Esophagus squamous epithelium (tissue), 5 donors: ENCODE measurements at places on chromosomes 2 and 18.

DNA sequence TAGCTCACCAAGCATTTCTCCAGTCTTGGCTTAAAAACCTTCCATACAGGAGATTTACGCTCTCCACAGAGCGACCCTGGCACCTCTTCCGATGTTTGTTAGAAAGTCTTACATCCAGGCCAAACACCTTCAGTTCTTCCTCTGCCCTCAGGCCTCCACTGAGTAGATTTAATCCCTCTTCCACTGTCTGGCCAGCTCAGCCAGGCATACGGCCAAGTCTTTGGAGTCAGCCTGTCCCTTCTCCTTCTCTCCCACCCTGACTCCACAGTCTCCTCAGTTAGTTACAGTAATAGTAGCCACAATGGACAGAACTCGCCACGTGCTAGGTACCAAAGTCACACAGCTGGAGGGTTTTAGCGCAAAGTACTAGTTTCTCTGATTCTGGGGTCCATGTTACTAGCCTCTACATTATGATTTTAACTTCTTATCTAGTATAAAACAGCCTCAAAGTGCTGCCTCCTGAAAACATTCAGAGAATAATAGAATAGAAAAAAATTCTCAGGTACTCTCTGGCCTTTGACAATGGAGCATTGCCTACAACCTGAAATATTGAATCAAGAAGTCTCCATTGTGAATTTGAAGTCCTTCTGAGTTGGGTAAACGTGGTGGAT, 39.5 kb downstream of the THNSL2 start:
- no peaks in the 10 kb centered on the region for H3K27me3 ChIP-seq
- no peaks in the 10 kb centered on the region for H3K36me3 ChIP-seq
- no peaks in the 10 kb centered on the region for H3K4me1 ChIP-seq
- no peak overlapping the region for H3K4me3 ChIP-seq

DNA sequence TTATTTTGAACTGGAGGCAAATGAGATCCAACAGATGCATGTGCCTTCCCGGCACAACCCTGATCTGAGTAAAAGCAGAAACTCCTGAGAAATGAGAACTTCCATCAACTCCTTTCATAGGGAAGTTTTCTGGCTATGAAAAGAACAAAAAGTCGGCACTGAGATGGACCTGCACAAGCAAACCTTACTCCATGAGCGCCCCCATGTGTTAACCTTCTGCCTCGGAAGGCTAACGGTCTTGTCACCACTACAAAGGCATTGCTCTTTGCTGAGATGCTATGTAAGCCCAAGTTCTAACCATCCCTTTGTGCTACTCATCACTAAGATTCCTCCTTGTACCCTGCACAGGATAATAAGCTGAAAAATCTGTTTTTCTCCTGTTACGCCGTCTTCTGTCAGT, 57.3 kb upstream of the SULT1C3 start:
- no peak for DNase-seq
- H3K4me1 ChIP-seq, result no peaks in the 10 kb centered on the region
- H3K27me3 ChIP-seq, result no peaks in the 10 kb centered on the region
- no peak overlapping the region for H3K27ac ChIP-seq
- H3K36me3 ChIP-seq, result no peaks in the 10 kb centered on the region
- no peak overlapping the region for H3K4me3 ChIP-seq

DNA sequence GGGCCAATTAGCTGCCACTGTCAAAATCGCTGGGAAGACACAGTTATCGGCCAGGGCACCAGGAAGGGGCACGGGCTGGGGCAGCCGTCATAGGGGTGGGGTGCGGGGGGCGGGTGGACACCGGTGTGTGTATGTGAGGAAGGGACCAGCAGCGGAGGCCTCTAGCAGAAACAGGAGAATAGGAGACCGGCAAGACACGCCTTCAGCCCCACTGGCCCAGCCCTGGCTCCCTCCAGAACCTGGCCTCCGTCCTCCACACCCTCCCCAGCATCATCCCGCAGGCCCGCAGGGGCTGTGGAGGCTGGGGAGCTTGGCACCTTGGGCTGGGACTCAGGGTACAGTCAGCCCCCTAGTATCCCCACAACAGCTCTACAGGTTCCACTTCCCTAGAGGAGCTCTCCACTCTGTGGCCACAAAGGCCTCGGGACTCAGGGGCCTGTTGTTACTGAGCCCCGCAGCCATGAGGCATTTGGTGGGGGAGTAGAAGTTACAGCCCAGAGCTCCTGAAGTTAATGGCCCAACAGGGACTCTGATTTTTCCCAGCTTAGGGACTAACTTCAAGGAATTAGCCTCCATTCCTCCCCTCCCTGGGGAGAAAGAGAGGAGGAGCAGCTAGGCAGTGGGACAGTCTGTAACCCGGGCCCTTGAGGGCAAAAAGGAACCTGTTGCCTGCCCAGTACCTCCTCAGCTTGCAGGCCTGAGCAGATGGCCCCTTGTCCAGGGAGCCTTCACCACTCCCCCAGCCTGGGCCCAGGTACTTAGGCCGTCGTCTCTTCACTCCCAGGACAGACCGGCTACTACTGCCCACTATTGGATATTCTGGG, 19.9 kb downstream of the SH2D6 start:
- DNase-seq, result no peak

DNA sequence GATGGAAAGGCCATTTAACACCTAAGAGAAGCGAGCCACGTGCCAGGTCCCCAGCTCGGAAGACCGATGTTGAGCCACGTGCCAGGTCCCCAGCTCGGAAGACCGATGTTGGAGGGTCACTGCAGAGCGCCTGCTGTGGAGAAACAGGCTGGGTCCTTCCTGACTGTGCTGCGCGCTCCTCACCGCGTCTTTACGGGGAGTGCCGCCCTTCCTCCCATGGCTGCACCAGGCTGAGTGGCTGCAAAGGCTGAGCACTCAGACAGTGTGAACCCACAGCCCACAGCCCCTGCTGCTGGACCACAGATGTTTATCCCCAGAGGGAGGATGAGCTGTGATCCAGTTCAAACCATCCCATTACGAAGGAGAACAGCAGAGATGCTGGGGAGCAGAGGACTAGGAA, 55.7 kb downstream of the RTP5 start:
- no peaks in the 10 kb centered on the region for H3K27me3 ChIP-seq
- H3K36me3 ChIP-seq, result no peaks in the 10 kb centered on the region
- no peak for DNase-seq
- no peak overlapping the region for H3K27ac ChIP-seq
- no peak overlapping the region for H3K4me3 ChIP-seq
- H3K4me1 ChIP-seq, result no peaks in the 10 kb centered on the region

- DNase-seq, result no peak
- no peaks in the 10 kb centered on the region for H3K36me3 ChIP-seq
- no peak overlapping the region for H3K4me3 ChIP-seq
- H3K27ac ChIP-seq, result no peak overlapping the region
These were observed 358.9 kb upstream of the ETAA1 start for GRCh38 chr2:67038195-67038594.

- H3K4me3 ChIP-seq, result no peak overlapping the region
- DNase-seq, result no peak
- H3K27ac ChIP-seq, result no peak overlapping the region
- H3K4me1 ChIP-seq, result no peaks in the 10 kb centered on the region
- no peaks in the 10 kb centered on the region for H3K27me3 ChIP-seq
These were observed 9.0 kb downstream of the REL start for GRCh38 chr2:60890393-60890707.

DNA sequence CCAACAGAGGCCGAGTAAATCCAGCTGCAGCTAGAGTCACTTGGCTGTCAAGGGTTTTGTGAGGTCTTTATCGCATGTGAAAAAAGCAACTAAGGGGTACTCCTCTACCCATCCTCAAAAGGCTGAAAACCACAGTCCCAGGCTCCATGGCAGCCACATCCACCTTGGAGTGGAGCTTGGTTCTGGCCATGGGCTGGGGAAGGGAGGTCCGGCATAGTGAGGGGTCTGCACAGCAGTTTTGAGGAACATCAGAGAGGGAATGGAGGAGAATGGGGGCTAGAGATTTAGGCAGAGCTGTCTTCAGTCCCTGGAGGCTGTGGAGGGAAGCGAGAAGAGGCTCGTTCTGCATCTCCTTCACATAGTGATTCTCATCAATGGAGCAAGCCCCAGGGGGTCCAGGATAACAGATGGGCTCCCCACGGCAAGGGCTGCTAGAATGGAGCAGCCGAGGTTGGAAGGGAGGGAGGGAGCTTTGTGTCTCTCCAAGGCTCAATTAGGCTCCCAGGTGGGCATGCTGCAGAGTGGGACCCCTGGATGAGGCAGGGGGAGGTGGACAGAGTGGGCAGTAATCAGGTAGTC, 21.0 kb downstream of the MROH2A start:
- no peaks in the 10 kb centered on the region for H3K36me3 ChIP-seq
- no peak for DNase-seq
- no peak overlapping the region for H3K4me3 ChIP-seq

DNA sequence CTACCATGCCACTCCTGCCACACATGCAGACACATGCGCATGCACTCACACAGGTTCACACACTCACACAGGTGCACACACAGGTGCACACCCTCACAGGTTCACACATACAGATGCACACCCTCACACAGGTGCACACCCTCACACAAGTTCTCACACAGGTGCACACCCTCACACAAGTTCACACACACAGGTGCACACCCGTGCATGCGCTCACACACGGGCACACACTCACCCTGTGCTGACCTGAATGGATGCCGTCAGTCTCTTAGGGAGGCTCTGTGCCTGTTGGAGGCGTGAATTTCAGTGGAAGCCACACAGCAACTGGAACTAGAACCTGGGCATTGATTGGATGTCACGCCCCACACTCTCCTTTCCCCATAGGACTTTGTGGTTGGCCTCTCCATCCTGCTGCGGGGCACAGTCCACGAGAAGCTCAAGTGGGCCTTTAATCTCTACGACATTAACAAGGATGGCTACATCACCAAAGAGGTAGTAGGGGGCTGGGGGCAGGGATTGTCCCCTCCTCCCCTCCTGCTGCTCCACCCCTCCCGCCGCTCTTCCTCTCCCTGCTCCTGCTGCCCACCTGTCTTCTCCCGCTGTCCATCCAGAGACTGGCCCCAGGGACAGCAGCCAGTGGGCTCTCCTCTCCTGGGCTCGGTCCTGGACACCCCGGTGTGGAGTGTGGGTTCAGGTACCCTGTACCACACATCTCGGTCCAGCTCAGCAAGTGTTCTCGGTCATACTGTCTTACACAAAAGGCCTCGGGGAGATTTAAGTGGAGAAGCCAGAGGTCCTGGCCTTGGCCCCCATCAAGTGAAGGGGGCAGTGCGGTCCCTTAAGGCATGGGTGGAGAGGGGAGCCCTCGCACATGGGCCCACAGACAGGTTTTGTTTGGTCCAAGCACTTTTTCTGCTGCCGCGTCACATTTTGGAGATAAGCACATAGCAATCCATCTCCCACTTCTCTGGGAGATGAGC, 21.0 kb upstream of the FAHD2A start:
- H3K36me3 ChIP-seq, result peaks cover 9% of the 10 kb centered on the region
- H3K27ac ChIP-seq, result no peak overlapping the region
- no peak overlapping the region for H3K4me3 ChIP-seq
- peaks cover 10% of the 10 kb centered on the region for H3K4me1 ChIP-seq

DNA sequence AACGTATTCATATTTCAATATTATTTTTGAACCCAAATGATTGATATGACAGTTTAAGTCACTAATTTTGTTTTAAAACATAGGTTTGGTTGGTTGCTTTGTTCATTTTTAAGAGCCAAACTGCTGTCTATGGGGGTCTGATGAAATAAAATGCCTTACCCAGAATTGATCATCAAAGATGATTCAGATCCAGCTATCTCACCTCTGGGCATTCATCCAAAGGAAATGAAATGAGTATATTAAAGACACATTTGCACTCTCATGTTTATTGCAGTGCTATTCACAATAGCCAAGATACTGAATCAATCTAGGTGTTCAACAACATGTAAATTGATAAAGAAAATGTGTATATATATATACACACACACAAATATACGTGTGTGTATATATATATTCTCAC, 326.9 kb upstream of the GULP1 start:
- DNase-seq, result no peak
- no peaks in the 10 kb centered on the region for H3K27me3 ChIP-seq
- no peak overlapping the region for H3K4me3 ChIP-seq
- no peaks in the 10 kb centered on the region for H3K36me3 ChIP-seq
- H3K4me1 ChIP-seq, result no peaks in the 10 kb centered on the region

DNA sequence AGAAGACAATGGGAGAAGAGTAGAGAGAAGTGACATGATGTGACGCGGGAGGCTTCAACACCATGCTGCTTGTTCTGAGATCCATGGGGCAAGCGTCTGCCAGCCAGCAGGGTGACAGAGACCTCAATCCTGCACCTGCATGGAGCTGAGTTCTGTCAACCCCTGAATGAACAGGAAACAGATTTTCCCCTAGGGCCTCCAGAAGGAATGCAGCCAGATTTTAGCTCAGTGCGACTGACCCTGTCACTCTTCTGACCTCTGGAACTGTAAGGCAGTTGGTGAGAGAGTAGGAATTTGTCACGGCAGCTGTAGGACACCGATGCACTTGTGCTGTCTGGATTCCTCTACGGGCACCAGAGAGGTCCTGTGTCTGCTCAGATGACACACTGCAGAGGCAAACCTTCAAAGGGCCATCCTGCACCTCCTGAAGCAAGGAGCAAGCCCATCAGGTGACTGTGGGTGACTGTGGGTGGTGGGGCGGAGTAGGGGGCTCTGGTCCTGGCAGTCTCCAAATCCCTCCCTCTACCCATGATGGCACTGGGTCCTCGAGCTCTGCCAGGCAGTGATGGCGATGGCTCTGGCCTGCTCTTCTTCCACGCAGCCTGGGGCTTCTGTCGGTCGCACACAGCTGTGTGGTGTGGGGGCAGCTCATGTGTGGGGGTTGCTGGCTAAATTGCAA, 194.3 kb upstream of the TWIST2 start:
- no peak overlapping the region for H3K4me3 ChIP-seq
- H3K27ac ChIP-seq, result no peak overlapping the region
- DNase-seq, result no peak
- H3K4me1 ChIP-seq, result no peaks in the 10 kb centered on the region
- H3K36me3 ChIP-seq, result no peaks in the 10 kb centered on the region
- H3K27me3 ChIP-seq, result no peaks in the 10 kb centered on the region

DNA sequence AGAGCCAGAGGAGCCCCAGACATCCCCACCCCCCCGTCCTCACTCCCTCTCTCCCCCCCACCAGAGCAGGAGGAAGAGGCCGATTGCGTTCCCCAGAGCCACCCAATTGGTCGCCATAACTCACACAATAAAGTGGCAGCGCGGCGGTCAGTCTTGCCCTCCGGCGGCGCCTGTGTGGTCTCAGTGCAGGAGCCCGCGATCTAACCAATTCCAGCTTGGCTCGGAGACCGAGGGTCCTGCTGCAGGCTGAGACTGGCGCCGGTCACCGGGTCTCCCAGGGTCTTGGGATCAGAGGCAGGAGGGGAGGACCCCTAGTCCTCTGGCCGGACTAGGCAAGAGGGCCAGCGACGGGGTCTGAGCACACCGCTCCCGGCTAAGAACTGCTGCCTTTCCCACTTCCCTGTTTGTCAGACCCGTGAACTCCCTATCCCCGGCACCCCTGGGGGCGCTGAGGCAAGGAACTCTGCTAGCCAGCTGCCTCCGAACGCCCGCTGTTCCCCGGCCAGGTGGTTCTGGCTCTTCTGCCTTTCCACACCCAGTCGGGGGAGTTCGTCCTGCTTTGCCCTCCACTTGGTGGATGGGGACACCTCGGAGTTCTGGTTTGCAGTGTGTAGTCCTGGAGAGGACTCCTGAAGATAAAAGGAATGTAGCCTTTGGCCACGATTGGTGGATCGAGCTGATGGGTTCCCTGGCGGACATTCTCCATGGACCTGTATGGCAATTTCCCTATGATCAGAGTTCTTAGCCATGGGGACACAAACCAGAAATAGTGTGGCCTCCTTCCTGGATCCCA, 1.0 kb upstream of the HOXD12 start:
- H3K36me3 ChIP-seq, result no peaks in the 10 kb centered on the region
- peaks cover 17% of the 10 kb centered on the region for H3K4me1 ChIP-seq
- no peak overlapping the region for H3K4me3 ChIP-seq
- no peak overlapping the region for H3K27ac ChIP-seq
- H3K27me3 ChIP-seq, result peaks cover 94% of the 10 kb centered on the region
- no peak for DNase-seq
